ENCODE measurements at places on chromosomes 13 and 19.
A peak's percentile ranks its signal among the peaks of the same experiment; 100 is the strongest.

DNA sequence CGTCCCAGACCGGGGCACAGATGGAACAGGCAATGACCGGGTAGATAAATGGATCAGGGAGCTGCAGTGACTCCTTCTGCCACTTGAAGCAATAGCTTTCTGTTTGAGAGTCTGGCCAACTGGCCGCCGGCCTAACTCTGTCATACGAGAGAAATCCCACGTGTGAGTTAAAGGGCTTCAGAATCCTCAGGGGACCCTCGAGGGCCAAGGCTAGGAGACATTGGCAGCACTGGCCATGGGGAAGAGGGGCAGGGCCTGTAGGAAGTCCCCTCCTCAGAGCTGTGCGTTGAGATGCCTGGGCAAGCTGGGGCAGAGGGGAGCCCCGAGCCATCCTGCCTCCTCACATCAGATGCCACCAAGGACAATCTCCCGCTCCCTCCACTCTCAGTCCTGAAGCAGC, 51.6 kb downstream of the KLF2 start:
- no peak for DNase-seq

- no peak for DNase-seq
Observed at GRCh38 chr13:107104631-107105030, 536.7 kb upstream of the ARGLU1 start.

- DNase-seq: no peak
Observed at GRCh38 chr19:1321539-1321938, 35.9 kb downstream of the EFNA2 start.

DNA sequence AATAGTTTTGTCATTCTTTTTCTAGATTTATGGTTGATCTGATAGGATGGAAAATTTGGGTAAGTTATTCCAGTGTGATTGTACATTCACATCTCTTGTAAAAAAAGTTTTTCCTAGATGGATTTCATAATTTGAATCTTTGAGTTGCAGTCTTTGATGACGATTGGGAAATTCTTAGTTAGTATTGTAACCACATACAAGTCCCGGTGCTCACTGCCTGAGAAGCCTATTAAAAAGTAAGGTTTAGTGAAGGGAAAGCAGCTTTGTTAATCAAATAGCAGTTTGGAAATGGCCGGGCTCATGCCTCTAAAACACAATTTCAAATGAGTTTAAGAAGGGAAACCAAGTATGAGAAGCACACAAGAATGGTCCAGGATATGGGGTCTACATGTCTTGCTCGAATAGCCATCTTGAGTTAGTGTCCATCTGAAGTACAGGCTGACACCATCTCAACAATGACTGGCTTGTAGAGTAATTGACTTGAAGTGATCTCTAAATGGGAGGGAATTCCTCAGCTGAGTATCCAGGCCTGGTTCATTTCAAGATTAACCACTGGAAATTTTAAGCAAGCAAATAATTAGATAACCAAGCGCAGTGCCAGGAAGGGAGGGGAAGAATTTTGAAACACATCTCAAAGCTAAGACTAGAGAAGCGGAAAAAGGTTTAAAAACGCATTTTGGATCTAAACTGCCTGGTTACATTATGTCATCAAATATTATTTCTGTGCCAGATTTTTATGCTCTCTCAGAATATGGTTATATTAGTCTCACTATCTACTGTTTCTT, 1145.6 kb upstream of the MIR17HG start:
- peak; percentile 62 for DNase-seq

DNA sequence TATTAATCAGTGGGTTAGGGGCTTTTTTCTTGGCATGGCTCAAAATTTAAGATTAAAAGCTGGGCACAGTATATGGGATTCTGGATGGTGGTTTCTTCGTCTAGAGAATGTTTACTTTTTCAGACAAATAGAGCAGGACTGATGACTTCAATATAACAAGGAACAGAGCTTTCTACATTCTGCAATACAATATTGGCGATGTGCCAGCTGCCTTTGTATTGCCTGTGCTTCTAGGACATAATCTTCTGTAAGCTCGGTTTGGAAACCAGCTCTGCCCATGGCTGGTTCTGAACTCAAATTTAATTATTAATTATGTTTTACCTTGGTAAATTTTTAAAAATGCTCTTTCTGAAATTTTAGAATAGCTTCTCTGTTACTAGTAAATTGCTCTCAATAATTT, 139.1 kb upstream of the TRPC4 start:
- peak; percentile 33 for DNase-seq

- DNase-seq: no peak
Observed at GRCh38 chr19:33085570-33086128, 4.7 kb downstream of the GPATCH1 start.

DNA sequence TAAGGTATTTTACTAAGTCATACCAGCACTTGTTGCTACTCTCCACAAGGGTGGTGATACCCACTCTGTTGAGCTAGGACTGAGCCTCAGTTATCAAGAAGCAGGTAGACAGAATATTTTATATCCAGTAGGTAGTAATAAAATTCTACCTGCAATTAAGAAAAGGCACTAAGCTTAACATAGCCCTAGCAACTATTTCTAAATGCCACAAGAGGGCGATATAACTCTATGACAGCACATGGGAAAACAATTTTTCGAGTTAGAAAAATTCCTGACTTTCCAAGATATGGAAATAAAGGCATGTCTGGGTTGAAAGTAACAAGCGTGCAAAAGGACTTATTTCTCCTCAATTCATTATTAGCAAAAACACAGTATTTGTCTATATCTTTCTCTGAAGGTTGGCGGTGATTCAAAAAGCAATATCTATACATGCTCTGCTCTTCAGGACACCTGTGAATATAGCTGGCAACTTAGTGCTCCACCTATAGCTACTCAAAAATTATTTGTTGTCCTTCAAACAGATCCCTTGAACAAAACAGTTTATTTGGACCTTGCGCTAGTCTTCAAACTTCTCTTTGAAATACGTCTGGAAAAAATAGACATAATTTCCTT, 14.7 kb downstream of the CCDC169 start:
- DNase-seq: peak; percentile 69

DNA sequence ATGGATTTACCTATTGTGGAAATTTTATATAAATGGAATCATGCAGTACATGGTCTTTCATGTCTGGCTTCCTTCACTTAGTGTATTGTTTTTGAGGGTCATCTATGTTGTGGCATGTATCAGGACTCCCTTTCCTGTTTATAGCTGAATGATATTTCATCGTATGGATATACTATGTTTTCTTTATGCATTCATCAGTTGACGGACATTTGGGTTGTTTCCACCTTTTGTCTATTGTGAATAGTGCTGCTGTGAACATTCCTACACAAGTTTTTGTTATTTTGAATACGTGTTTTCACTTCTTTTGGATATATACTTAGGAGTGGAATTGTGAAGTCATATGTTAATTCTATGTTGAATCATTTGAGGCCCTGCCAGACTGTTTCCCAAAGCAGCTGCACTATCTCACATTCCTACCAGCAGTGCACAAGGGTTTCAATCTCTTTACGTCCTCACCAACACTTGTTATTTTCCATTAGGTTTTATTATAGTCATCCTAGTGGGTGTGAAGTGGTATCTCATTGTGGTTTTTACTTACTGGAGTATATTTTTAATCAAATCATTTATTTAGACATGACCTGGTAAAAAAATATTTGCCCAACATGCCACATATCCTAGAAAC, 262.7 kb downstream of the DLEU7 start:
- peak; percentile 82 for DNase-seq

DNA sequence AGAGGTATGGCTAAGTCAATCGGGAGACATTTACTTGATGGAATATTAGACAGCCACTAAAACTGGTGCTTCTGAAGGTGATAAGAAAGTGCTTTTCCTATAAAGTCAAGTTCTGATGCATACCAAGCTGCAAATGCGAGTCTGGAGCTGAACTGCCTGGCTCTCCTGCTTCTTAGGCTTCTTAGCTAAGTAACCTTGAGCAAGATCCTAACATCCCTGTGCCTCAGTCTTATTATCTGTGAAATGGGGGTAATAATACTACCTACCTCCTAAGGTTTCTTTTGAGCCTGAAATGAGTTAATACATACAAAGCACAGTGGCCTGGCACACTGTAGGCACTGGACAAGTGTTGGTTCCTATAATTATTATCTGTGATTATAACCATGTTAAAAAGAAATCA, 64.5 kb downstream of the ZIC5 start:
- DNase-seq: no peak

DNA sequence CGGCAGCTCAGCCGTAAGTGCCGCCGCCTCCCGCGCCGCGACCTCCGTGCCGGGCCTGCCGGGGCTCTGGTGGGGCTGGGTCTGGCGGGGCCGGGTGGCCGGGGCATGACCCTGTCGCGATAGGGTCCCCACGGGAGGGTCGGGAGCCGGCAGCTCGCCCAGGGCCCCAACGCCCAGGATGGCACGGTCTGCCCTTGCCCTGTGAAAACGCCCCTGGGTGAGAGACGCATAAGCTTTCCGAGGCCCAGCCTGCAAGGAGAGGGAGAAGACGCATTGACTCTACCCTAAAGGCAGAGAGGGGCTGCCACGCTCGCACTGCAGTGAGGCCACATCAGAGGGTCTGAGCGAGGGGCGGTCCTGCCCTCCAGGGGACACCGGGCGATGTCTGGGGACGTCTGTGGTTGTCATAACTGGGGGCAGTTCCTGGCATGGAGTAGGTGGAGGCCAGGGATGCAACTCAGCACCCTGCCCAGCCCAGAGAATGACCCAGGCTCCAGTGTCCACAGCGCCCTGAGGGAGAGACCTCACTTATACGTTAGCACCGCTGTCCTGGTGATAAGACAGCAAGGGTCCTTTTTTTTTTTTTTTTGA, 539 bp downstream of the ZNF554 start:
- no peak for DNase-seq

GRCh38 chr13:42525035-42525504, 48.9 kb upstream of the TNFSF11 start:
- DNase-seq: peak; percentile 91

- no peak for DNase-seq
Observed at GRCh38 chr13:21234526-21234925, 58.1 kb downstream of the MRPL57 start.

DNA sequence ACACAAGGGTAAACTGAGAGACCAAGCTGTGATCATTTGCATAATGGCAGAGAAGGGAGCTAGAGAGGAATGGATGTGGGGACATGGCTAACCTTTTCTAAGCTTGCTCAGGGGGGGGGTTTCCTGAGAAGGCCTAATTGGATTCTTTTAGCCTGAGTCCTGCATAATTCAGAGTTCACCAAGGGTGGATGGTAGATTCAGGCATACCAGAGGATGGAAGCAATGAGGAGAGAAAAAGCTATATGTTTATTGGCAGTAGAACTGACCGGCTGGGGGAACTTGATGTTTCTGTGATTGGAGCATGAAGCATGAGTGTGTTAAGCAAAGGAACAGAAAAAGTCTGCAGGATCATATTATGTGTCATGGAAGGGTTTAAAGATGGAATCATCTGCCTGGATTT, 65.9 kb upstream of the KLF12 start:
- DNase-seq: no peak

DNA sequence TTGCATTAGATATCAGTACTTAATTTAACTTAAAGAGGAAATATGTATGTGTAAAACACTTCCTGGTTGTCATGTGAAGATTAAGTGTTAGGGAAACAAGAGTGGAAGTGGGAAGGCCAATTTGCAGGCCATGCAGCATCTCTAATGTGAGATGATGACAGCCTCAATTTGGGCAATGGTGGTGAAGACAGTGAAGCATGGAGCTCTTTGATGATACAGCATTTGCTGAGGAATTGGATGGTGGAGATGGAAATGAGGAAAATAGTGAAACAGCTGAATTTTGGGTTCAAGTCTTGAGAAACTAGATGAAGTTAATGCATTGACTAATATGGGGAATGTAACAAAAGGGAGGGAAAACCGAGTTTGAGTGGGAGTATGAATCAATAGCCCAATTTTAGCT, 231.7 kb upstream of the MIR17HG start:
- no peak for DNase-seq

DNA sequence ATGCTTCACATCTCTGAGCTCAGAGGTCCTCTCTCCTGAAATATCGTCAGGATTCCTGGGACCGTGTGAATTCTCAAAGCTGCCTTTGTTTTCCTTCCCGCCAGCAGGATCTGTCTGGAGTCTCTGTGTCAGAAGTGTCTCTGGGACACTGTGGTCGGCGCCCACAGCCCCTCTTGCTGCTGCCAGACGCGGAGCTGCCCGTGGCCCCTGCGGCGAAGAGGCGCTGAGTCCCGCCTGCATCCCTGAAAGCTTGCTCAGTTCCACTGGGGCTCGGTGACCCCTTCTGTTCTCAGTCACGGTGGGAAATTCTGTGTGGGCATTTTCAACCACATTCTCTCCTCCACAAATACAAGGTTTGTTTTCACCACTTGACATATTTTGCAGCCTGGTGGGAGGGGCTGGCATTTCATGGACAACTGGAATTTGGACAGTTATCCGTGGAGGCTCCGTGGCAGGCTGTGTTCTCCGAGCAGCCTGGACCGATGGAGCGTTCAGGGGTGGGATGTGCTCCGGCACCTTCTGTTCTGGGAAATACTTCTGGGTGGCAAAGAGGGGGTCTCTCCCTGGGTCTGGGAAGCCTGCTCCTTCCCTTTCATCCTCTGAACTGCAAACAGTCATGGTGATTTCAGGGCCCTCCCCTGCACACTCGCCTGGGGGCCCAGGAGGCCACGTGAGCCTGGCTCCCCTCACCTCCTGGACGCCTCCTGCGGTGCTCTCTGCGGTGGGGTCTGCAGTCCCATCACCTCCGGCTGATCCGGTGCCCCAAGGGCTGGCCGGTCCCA, 42.6 kb upstream of the GRTP1 start:
- DNase-seq: no peak

DNA sequence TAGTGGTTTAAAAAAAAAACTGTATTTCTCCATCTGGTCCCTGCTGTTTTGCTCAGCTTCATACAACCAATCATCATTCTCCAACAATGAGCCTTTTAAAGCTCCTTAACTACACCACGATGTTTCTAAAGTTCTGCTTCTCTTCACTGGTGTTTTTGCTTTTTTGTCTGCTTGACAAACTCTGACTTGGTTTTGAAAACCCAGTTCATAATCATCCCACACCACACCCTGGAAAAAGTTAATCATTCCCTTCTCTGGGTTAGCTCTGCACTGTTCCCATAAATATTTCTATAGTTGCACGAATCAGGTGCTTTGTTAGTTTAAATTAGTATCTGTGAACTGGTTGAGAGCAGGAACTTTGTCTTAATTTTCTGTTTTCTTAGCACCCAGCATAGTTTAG, 217.1 kb downstream of the ENOX1 start:
- no peak for DNase-seq

DNA sequence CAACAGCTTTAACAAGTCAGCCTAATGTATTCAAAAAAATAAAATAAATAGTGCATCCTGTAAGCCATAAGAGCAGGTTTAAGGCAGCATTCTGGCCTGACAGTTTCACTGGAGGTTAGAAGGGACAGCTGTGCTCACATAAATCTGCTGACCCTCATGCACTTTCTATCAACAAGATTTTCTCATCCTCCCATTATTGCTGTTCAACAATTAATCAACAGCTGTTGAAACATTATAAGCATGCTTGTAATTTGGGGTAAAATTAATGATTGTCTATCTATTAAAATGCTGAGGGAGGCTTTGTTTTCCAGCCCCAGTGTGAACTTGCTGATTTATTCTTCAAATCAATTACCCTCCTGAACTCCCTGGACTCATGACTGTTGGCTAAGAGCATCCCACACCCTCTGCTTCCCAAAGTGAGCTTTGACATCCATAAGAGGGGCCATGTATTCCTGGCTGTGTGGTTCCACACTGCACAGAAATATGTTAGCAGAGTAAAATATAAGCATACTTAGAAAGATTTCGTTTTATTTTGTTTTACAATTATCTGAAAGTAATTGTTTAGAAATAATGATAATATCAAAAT, 492.4 kb downstream of the EFNB2 start:
- no peak for DNase-seq

- peak; percentile 50 for DNase-seq
Observed at GRCh38 chr19:4456843-4457653, 546 bp downstream of the UBXN6 start.
